ENCODE measurements at places on chromosomes 13 and 19.

GRCh38 chr13:98523455-98524102 lies 53.3 kb downstream of the STK24 start:
- DNase-seq: no peak

DNA sequence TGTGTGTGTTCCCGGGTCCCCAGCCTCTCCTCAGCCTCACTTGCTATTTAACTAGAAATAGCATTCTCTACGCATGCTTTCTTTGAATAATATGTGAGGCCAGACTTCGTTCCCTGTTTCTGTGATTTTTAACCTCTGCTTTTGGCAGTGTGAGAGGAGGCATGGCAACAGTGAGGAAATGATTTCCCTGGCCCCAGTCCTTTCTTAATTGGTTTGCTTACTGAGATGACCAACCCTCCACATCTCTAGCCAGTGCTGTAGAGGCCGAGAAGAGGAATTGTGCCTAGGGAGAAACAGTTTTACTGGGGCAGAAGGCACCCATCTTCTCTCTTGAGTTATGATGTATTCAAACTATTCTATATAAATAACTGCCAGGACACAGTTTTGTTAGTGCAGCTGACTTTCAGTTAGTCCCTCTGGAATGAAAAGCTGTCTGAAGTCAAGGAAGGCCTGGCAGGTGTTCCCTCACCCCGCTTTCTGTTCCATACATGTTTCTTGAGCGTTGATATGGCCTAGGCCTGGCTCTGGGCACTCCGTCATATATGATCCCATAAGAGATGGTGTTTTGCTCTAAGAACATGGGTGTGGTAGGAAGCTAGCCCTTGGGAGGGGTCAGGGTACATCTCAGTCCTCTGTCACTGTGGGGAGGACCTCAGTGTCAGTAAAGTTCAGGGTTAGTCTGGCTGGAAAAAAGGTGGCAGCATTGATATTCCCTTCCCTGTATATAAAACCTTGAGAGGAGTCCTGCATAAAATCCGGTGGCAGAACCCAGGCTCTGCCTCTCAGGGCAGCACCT lies 73.7 kb upstream of the NPAS1 start:
- no peak for DNase-seq

- DNase-seq: no peak
Observed at GRCh38 chr13:114152285-114152645, 19.8 kb upstream of the RASA3 start.

DNA sequence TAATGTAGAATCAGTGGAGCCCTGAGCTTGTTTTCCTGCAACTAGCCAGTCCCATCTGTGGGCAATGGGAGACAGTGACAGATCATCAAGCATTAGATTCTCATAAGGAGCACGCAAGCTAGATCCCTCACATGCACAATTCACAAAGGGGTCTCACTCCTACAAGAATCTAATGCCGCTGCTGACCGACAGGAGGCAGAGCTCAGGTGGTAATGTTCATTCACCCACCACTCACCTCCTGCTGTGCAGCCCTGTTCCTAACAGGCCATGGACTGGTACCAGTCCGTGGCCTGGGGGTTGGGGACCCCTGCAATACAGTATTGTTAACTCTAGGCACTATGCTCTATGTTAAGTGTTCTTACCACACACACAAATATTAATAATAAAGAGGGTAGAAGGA lies 362.8 kb downstream of the RBM26 start:
- no peak for DNase-seq

GRCh38 chr19:3780786-3781304 lies 5.3 kb downstream of the MATK start:
- no peak for DNase-seq

GRCh38 chr19:778910-779653 lies 18.2 kb upstream of the PTBP1 start:
- no peak for DNase-seq

GRCh38 chr19:30174357-30174645 lies 197.9 kb upstream of the ZNF536 start:
- DNase-seq: no peak

DNA sequence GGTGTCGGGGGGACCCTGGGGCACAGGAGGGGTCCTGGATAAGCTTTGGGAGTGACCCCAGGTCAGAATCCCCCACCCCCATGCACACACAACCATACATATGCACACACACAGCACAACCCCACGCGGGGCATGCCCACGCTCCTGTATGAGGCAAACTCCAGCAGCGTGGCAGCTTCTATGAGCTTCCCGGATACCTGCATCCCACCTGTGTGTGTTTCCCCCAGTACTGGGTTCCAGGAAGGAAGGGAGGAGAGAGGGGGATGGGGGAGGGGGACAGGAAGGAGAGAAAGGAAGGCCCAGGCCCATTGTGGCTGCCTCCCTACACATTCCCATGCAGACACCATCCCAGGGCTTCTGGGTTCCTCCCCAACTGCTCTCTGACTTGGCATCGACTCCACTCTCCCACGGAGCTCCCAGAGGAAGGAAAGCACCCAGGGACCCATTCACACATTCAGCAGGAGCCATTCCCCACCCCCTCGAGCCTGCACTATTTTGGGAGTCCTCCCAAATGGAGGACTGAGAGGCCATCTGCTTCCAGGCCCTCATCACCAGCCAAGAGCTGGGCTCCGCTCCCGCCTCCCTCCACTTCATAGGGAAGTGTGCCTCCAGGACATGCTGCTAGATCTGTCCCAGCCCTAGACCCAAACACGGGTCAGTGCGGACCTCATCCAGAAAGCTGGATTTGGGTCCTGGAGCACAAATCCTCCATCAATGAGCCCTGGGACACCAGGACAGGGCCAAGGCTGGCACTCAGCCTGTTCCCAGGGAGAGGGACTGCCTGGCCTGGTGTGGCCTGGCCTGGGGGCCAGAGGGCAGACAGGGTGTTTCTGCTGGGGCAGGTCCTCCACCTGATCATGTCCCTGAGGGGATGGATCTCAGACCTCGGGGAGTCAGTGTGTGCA lies 13.2 kb downstream of the PRR36 start:
- DNase-seq: no peak

GRCh38 chr19:52189735-52190486 lies at the start of gene PPP2R1A:
Gene PPP2R1A, plus strand, starts transcription at chr19:52190052. Its CDS starts 45 bp downstream, at chr19:52190097.
- peak; percentile 99 for DNase-seq

DNA sequence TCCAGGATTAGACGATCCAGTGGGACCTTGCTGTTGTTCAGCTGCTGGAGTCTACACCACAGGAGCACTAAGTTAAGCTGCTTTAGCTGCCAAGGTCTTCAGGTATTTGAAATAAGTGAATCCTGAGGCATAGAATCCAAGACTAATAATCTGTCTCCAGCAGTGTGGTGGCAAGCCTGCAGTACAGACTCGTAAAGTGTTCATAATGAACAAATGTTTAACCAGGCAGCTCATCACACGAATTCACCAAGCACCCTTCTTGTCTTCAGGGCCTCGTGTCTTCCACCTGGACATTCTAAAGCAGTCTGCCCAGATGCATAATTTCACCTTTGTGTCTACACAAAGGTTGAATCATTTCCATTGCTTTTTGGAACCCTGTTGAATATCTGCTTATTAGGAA lies 5.3 kb downstream of the ATP11A start:
- DNase-seq: no peak

GRCh38 chr19:15109768-15110417 lies 2.7 kb downstream of the SYDE1 start:
- DNase-seq: no peak

- DNase-seq: no peak
Observed at GRCh38 chr13:26020891-26021290, 30.9 kb downstream of the SHISA2 start.

DNA sequence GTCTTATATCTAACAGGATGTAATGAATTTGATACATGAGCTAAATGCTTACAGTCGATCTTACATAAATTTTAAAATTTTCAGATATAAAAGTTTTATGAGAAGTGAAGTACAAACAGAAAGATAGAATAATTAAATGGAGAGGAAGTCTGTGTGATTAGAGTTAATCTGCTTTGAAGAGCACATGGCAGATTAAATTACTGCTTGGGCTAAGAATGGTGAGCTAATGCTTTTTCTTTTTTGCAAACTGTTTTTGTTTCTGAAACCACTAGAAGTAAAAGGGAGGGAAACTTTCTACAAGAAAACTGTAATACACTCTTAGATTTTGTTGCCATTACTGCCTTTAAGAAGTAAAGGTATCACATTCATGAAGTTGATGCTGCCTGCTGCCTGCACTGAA lies 96.3 kb upstream of the SPRY2 start:
- DNase-seq: no peak

- DNase-seq: no peak
Observed at GRCh38 chr13:79445968-79446645, 34.8 kb upstream of the NDFIP2 start.

DNA sequence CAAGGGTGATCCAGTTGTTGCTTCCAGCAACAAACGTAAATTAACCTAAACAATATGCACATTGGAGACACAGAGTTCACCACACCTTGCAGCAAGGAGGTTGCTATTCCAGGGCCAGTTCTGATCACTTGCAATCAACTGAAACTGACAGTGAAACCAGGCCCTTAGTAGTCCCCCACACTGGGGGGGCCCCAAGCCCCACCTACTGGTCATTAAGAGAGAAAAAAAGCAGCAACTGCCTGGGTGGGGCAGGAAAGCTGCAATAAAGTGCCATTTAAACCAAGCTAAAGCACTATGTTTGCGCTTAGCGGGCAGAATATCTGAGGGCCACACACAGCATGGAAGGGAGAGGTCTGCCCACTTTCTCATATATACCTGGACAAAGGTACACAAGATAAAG lies 51.5 kb downstream of the ATP7B start:
- DNase-seq: no peak

- DNase-seq: no peak
Observed at GRCh38 chr19:54297759-54298305, 15.1 kb downstream of the LILRA5 start.

- DNase-seq: no peak
Observed at GRCh38 chr19:39927524-39928356, 6.7 kb downstream of the FCGBP start.

- DNase-seq: no peak
Observed at GRCh38 chr13:80359778-80360452, 19.0 kb upstream of the SPRY2 start.

- DNase-seq: no peak
Observed at GRCh38 chr19:38528213-38528755, 89.5 kb downstream of the MAP4K1 start.

- DNase-seq: no peak
Observed at GRCh38 chr19:13018035-13018914, 23.0 kb downstream of the NFIX start.

DNA sequence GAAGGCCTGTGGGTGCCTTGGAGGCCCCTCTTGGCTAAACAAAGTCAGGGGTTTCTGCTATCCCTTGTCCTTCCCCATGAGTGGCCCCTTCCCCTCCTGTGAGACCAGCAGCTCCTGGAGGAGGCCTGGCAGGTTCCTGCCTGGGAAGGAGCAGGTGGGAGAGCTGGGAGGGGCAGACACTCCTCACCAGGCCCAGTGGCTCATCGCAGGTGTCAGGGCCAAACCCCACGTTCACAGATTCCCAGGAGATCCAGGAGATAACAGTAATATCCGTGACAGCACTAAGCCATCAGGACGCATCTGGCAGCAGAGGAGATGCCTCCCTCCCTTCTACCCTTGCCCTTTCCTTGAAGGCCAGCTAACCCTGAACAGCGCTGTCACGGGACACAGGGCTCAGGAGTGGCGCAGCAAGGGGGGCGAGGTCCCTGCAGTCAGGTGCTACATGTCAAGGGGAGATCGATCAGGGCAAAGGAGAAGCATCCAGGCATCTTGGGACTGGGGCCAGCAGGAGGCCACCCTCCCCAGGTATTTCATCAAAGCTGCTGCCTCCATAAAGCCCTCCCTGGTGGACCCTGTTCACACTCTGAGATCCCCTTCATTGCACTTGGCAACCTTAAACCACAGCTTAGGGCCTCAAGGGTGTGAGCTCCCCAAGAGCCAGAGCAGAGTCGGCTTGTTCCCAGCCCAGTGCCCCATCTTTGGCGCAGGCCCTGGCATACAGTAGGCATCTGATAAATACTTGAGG lies 4.8 kb downstream of the CEBPA start:
- no peak for DNase-seq

DNA sequence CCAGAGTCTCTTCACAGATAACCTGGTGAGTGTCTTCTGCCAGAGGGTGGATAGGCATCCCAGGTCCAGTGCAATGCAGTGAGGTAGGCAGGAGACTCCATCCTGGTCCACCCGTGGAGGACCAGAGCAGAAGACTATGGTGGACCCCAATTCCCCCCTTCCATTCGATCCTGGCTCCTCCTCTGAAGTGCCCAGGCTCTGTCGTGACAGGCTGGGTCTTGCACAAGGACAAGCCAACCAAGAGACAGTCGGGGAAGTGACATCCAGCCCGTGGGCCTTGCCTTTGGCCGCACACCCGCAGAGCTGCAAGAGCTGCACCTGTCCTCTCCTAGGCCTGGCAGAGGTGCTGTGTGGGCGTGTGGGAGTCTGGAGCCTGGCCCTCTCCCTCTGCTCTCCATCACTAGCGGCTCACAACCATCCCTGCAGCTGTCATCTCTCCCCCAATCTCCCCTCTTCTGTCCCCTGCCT lies 3.1 kb downstream of the ZNF784 start:
- DNase-seq: no peak

DNA sequence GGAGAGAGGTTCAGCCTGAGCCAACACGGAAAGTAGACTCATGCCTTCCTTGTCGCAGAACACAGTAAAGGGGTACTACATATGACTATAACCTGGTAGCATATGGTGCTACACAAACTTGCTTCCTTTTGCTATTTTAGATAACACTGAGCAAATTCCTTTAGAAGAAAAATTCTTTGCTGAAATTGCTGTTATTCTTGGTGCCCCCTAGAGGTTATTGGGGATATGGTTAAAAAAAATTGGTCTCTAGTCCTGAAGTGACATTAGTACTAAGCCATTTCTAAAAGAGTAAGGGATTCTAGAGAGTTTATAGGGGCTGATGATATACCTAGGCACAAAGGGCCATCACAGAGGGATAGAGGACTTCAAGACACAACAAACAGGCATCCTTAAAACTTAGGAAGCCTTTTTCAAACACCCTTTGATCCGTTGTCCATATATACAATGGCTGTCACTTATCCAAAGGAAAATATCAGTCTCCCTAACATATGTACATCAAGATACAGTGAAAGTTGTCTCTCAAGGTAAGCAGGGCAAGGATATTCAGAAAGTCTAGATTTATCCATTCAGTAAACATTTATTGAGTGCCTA lies 13.9 kb upstream of the HS6ST3 start:
- no peak for DNase-seq

- no peak for DNase-seq
Observed at GRCh38 chr13:20441879-20442278, 83.8 kb downstream of the CRYL1 start.

DNA sequence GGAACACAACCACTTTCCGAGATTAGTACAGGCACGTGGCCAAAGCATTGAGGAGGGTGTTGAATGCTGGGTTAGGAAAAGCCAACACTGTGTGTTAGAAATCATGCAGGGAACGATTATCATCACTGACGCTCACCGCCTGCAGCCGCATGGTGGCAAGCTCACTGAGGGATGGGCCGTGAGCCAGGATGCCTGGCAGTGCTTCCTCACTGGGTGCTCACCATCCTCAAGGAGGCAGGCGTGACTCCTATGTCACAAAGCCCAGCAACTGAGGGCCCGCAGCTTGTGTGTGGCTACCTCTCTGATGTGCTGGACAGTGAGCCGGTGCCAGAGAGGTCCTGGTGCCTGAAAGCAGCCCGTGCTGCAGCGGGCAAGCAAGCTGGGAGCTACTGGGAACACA lies 30.4 kb upstream of the TIMM44 start:
- no peak for DNase-seq

- no peak for DNase-seq
Observed at GRCh38 chr19:23440207-23440606, 44.9 kb upstream of the ZNF91 start.

- no peak for DNase-seq
Observed at GRCh38 chr13:35987572-35988513, 143.3 kb downstream of the DCLK1 start.

- no peak for DNase-seq
Observed at GRCh38 chr13:53683608-53684007, 655.0 kb downstream of the OLFM4 start.

GRCh38 chr13:100291624-100292023 lies 202.7 kb downstream of the PCCA start:
- DNase-seq: no peak
